ENCODE measurements at places on chromosomes 2 and 18. TPM values are rescaled to one million over a fixed set of nuclear protein-coding genes. Genes with fewer than 3 reads are reported as not detected.

ASPRV1 gene
- total RNA-seq, result 1.7 TPM

DNA sequence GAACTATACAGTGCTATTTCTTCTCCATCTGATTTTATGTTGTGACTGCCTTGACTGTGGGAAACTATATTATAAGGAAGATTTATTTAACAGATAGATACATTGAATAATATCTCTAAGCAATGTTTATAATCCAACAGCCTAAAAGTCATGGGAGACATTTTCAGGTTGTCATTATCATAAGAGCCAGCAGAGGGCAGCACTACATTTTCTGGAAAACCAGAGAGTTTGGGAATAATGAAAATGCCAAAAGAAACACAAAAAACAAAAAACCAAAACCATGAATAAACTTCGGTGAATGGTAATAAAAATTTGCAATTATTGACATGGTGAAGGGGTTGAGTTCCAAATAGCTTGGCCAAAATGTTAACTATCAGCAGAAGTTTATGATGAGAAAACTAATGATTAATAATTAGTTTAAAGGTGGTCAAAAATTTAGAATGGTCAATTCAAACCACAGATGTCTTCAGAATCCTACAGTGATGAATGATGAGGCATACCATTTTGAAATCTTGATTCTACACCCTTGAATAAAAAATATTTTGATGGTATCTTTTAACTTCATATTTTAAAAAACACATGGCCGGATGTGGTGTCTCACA is 4.7 kb downstream of the EEF1B2 start:
- DNase-seq, result no peak

DNA sequence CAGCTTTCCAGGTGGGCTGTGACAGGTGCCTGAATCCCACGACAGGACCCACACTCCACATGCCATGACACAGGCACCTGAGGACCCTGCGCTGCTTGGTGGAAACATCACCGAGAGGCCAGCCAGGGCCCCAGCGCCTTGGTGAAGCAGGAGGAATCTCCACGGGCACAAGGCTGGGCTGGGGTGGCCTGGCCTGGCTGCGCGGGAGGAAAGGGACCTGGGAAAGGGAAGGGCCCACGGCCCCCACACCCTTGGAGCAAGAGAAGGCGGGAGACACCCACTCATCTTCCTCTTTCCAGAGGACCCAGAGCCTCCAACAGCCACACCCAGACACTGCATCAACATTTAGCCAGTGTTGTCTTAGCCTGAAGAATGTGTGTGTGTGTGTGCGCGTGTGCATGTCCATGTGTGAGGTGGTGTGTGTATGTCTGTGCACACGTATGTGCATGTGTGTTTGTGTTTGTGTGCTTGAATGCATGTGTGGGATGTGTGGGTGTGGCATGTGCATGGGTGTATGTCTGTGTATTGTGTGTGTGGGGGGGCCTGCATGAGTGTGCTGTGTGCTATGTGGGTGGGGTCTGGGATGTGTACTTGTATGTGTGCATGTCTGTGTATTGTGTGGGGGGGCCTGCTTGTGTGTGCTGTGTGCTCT is 6.3 kb upstream of the OTOS start:
- DNase-seq, result no peak

DNA sequence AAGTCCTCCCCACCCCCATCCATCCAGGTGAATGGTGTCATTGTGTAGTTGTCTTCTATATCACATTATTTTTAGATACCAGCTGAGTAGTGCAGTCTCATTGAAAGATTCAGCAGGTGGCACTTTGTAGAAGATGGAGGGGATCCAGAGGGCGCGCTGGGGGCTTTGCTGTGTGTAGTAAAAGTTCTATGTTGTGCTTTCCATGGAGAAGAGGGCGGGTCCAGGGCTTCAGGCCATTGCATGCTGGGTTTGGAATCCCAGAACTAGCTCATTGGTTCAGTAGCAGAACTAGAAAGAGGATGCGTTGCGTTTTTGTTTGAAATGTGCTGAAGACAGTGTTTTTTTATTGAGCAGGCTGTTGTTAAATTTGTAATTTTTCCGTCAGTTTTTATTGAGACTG is 120.0 kb downstream of the MAP4K4 start:
- DNase-seq, result no peak

- DNase-seq, result peak; percentile 58
Observed at GRCh38 chr2:128323555-128323931, 4.9 kb upstream of the HS6ST1 start.

LINC00305 gene
- not detected for total RNA-seq

DNA sequence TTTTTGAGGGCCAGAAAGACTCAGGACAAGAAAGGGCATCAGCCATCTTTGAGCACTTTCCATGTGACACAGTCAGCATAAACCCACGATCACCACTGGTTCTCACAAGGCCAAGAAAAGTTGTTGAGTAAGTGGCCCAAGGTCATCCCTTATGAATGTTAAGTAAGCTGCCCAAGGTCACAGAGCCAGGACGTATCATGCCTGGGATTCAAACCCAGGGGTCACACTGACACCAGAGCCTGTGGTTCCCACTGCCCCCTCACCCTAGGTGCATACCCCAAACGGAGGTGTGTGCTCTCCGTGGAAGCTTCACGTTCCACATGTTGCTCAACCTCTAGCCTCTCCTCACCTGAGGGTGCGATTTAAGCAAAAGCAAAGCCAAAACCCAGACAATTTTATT is 2.3 kb upstream of the CTIF start:
- DNase-seq, result no peak

SOS1 gene
- 48.1 TPM for total RNA-seq

- DNase-seq, result no peak
Observed at GRCh38 chr18:58454406-58455061, 174.4 kb downstream of the ALPK2 start.

- no peak for DNase-seq
Observed at GRCh38 chr2:198534756-198535155, 730.4 kb downstream of the PLCL1 start.

DNA sequence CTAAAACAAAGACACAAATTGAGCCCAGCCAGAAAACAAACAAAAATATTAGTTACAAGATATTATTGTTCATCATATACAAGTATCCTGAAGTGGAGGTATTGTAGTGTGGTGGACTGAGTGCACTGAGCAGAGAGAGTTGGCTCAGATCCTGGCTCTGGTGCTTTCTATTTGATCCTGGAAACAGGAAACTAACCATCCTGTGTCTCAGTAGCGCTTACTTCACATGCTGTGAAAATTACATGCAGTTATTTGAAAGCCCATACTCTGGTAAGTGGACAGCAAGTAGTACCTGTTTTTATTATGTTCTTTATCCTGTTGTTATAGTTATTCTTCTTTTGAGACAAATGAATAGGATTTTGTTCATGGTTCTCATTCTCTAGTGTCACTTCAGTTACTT is 84.3 kb upstream of the CRIM1 start:
- DNase-seq, result no peak

DNA sequence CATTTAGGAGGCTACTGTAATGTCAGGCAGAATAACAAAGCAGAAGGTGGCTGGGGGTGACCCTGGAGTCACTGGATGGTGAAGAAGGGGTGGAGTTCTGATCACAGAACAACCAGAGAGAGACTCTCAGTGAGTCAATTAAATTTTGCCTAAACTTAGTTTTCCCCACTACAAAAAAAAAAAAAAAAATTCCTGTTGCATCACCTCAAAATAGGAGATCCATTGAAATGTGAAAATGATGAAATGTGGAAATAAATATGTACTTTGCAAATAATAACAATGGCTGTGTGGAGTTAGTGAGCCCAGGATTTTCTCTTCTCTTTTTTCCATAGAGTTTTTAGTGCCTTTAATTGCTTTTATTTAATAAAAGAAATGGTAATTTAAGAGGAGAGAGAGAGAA is 165.5 kb downstream of the GFPT1 start:
- DNase-seq, result no peak

EVX2 gene
- not detected for total RNA-seq

GRCh38 chr2:44237221-44237620 is 38.1 kb upstream of the SLC3A1 start:
- DNase-seq, result no peak

- no peak for DNase-seq
Observed at GRCh38 chr2:111053825-111054515, 66.7 kb upstream of the BCL2L11 start.

DNA sequence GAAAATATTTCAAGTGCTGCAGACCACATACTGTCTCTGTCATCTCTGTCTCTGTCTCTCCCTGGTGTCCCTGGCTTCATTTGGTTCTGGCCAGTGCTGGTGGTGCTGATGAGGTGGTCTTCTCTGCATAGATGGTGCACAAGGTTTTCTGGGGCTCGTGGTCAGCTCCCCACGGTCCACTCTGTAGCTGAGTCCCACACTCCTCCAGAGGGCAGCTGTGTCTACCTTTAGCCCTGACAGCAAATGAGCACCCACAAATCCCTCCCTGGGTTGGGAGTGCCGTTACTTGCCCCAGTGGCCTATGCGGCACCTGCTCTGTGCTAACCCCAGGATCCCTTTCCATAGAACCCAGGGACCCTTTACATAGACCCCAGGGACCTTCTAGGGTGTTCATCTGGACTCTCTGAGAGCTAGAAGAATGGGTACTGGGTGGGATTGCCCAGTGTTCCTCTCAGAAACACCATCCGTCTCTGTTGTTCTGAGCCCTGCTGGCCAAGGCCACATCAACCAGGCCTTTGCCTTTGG is 129.3 kb downstream of the CAPN13 start:
- DNase-seq, result no peak

- DNase-seq, result no peak
Observed at GRCh38 chr18:23662309-23663263, at the start of gene ANKRD29. ANKRD29 (minus strand) TSS chr18:23662911; CDS start chr18:23662730, 181 bp downstream.

COL6A3 gene
- total RNA-seq, result 835 TPM

MGAT4A gene
- 34.2 TPM for total RNA-seq

- DNase-seq, result no peak
Observed at GRCh38 chr18:26205318-26205717, 20.9 kb upstream of the TAF4B start.

- no peak for DNase-seq
Observed at GRCh38 chr2:42339191-42339912, 21.7 kb downstream of the COX7A2L start.

FOXD4L1 gene
- total RNA-seq, result not detected

CBLN2 gene
- not detected for total RNA-seq

GRCh38 chr18:72407048-72407447 is 137.1 kb downstream of the CBLN2 start:
- DNase-seq, result no peak

- peak; percentile 64 for DNase-seq
Observed at GRCh38 chr18:37253394-37254235, 312.0 kb downstream of the CELF4 start.

- no peak for DNase-seq
Observed at GRCh38 chr2:33488178-33488690, 11.8 kb downstream of the RASGRP3 start.

DNA sequence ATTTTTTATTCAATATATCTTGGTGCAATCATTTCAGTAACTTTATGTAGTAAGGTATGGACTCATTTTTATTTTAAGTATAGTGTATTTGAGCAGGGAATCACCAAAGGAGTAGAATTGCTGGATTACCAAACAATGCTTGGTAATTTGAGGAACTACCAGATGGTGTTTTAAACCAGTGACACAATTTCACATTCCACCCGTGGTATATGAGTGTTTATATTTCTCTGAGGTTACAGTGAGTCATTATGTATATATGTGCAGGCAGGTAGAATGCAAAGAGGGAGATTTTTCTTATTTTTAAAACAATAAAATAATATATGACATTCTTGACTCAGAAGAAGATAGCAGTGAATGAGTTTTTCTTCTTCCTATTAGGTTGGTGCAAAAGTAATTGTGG is 596.9 kb downstream of the DCC start:
- no peak for DNase-seq

GRCh38 chr2:1976728-1977416 is 232.6 kb upstream of the PXDN start:
- no peak for DNase-seq

KCNG3 gene
- not detected for total RNA-seq

DNA sequence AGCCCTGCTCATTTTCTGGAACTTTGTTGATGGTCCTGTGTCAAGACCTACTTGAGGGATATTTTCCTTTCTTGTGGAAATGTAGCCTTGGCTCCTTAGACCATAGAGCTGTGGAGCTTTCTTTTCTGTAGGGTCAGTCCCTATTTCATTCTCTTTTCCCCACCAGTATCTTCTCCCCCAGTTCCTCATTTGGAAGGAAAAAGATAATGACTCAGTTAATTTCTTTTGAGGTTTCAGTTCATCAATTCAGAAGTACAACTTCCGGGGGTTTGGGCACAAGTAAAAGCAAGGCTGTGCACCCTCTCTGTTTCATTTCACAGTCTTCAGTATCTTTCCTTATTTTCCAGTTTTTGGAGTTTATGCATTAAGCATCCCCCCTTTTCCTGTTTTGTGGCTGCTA is 70.7 kb downstream of the CDC42EP3 start:
- DNase-seq, result no peak

GRCh38 chr2:18506883-18507509 is 53.5 kb downstream of the RDH14 start:
- DNase-seq, result no peak

- no peak for DNase-seq
Observed at GRCh38 chr2:196284866-196285557, 113.6 kb upstream of the STK17B start.

GRCh38 chr2:28951910-28952835 is 28.9 kb upstream of the TOGARAM2 start:
- DNase-seq, result no peak

- DNase-seq, result peak; percentile 22
Observed at GRCh38 chr2:42987112-42987922, 194.9 kb upstream of the HAAO start.

- no peak for DNase-seq
Observed at GRCh38 chr2:71282493-71282892, 49.1 kb upstream of the ZNF638 start.

- DNase-seq, result no peak
Observed at GRCh38 chr2:145741636-145742035, 1221.7 kb upstream of the ZEB2 start.

DNA sequence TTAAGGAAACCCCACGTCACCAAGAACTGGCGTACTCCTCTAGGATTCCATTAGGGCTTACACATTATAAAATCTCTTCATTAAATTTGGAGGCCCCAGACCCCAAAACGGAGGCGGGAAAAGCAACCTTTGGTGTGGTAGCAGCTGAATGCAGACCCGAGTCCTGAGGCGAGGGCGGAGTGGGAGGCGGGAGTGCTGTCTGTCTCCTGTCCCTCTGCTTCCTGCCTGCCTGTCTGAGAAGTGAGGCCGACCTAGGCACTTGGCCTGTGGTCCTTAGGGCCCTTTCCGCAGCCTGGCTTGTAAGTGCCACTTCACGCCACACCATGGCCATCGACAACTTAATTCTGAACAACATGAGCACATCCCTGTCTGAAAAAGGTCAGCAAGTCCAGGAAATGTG is 102.1 kb downstream of the RTN4 start:
- DNase-seq, result no peak

DNA sequence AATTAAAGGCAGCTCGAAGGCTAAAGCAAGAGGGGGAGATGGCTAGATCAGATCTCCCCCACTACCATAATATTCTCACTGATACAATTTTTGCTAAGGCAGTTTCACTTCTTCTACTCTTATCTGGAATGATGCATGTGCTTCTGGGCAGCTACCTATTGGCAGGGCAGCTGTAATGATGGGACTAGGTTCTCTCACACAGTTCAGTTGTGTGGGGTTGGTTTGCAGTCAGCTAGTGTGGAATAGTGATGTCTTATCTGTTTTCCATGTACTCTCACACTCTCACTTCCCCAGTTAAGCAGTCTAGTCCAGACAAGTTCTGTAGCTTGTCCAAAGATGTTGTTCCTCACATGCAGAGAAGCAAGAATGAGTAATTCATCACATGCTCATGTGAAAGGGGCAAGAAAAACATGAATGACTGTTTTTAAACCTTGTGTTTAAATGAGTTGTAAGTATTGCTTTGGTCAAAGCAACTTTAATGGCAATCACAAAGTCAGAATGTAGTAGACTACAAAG is 836.1 kb downstream of the CBLN2 start:
- no peak for DNase-seq
